ENCODE measurements at places on chromosomes 16 and 17. TPM values are rescaled to one million over a fixed set of nuclear protein-coding genes. Genes with fewer than 3 reads are reported as not detected.

KRT39 gene
- not detected for total RNA-seq

GRCh38 chr16:81429045-81429521 is 15.5 kb upstream of the CMIP start:
- peak; percentile 56 for DNase-seq

DNA sequence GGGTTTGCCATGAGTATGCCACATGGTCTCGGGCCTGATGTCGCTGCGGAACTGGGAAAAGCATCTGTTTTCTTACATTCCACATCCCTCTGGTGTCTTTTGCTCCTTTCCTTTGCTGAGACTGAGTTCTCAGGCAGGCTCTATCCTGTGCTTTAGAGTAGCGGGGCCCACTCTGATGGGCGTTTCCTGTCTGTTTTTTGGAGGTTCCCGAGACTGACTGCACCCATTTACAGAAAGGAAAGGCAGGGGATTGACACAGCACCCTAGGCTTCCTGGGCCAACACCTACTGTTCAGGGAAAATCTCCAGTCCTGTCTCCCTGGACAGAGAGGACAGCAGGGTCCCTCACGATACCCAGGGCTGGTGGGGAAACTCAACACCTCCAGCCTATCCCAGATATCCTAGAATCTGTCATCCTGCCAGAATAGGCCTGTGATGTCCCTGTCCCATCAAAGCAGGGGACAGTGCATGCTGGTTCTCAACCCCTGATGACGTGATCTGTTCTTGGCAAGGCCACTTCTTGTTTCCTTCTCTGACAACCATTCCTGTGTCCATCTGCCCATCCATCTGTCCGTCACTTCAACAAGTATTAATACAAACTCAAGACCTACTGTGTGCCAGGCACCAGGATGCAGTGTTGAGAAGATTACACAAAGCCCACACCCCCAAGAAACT is 42.2 kb downstream of the ACTG1 start:
- no peak for DNase-seq

GRCh38 chr17:34130544-34130943 is 124.5 kb upstream of the CCL2 start:
- DNase-seq: no peak

- DNase-seq: no peak
Observed at GRCh38 chr17:82301300-82301915, 16.0 kb downstream of the CD7 start.

DNA sequence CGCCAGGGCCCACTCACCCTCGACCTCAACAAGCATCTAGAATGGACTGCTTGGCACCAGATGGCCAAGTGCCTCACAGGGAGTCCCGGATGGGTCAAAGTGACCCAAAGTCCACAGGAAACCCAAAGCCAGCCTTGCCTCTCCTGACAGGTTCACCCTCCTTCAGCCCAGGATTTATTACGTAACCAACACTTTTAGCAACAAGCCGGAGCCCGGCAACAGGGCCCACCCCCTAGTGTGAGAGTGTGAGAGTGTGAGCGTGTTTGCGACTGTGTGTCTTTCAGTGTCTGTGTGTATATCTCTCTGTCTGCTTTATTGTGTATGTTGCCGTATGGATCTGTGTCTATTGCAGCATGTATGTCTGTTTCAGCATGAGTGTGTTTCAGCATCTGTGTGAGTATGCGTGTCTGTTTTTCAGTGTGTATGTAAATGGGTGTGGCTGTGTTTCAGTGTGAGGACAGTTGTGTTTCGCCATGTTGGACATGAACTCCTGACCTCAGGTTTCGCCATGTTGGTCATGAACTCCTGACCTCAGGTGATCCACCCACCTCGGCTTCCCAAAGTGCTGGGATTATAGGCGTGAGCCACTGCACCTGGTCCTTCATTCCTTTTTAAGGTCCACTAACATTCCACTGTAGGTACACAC is 13.7 kb upstream of the PEMT start:
- DNase-seq: no peak

- no peak for DNase-seq
Observed at GRCh38 chr16:54340531-54340930, 53.9 kb upstream of the IRX3 start.

DNA sequence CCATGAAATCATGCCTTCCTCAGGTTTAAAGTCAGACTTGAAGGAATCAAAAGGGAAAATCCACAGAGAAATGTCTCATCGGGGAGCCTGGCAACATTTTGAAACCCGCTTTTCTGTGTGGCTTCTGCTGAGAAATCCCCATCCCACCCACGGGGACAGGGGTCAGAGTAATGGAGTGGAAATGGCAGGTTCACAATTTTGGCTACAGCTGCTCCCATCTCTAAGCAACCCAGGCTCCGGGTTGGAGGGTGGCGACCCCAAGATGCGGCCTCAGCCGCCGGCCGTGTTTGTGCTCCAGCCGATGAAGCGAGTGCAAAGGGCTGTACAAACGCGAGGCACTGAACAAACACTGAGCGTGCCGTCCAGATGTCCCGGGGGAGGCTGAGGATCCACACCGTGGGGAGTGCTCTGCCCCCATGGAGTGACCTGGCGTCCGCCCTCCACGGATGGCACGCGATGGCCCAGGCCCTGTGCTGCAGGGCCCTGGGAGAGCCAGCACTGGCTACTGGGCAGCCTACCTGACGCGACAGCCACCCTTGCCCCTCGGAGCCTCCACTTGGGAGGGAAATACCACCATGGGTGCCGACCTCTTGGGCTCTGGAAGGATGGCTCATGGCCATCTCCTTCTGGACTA is 22.2 kb downstream of the SLC43A2 start:
- no peak for DNase-seq

Data from fibroblast of villous mesenchyme (primary cell).